Progenitor cell of endocrine pancreas (in vitro differentiated cells): ENCODE measurements at places on chromosomes 3 and 15.

DNA sequence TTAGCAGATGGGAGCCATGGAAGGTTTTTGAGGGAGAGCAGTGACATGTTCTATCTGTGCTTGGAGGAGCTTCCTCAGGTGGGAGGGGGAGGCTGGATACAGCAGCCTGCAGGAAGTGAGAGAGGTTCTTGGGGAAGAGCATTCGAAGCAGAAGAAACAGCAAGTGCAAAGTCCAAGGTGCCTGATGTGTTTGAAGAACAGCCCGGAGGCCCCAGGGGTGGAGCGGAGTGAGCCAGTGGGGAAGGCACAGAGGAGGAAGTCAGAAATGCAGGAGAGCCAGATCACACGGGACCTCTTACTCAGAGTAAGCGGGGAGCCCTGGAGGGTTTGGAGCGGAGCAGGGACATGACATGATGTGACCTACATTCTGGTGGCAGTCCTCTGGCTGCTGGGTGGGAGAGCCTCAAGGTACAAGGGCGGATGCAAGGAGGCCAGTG lies 10.8 kb downstream of the ITGA11 start:
- DNase-seq: no peak

DNA sequence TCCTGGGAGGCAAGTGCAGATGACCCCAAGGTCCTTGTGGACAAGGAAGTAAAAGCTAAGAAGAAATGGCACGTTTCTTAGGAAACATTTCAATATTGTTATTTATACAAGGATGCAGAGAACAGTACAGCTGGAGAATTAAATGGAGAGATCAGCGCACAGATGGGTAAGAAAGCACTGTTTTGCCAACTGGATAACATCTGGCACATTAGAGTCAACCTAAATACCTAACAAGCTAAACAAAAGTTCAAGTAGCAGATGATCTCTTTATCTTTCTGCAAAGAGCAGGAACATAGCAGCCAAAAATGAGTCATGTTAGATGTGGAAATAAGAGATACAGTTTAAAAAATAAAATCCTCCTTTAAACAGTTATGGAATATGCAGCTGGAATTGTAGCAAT lies 15.7 kb upstream of the DPPA4 start:
- DNase-seq: no peak

- no peak for DNase-seq
Observed at GRCh38 chr3:99845331-99845730, 27.7 kb downstream of the CMSS1 start.

- no peak for DNase-seq
Observed at GRCh38 chr15:54518156-54518882, 540.1 kb downstream of the UNC13C start.

DNA sequence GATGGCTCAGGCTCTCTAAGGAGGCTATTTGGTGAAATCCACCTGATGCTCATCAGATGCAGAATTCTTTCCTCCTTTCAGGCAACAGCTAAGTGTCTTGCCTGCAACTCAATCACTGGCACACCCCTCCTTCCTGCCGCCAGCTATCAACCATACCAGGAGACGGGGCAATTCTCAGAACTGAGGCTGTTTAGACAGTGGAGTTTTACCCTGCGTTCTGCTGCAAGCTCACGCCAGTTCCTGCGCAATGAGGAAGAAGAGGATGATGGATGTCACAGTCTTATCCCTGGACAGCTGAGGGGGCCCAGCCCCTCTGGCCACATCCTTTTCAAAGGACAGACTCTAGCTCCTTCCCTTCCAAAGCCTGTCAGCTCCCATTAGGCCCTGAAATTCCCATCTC lies 7.0 kb upstream of the MANF start:
- no peak for DNase-seq
